NCI-H69 (cell line): ENCODE measurements at places on chromosomes 11 and 22.

DNA sequence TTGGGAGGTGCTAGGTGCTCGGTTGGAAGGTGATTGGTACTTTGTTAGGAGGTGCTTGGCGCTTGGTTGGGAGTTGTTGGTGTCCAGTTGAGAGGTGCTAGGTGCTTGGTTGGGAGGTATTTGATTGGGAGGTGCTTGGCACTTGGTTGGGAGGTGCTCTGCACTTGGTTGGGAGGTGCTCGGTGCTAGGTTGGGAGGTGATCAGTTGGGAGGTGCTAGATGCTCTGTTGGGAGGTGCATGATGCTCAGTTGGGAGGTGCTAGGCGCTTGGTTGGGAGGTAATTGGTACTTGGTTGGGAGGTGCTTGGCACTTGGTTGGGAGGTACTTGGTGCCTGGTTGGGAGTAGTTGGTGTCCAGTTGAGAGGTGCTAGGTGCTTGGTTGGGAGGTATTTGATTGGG is 40.2 kb downstream of the LRP5 start:
- DNase-seq, result no peak

DNA sequence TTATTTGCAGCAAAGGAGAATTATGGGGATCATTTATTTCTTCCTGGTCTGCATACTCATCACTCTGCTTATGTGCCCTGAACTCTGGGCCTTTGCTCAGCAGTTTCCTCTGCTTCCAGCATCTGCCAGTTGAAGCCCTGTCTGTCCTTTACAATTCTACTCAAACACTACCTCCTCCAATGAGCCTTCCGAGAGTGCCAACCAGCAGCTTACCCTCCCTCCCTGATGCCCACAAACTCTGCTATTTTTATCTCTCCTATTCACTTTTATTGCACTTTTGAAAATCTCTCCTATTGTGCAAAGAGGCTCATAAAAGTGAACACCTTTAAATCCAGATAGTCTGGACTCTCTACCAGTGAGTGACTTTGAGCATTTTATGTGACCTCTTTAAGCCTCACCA is 3.6 kb upstream of the ME3 start:
- DNase-seq, result no peak

DNA sequence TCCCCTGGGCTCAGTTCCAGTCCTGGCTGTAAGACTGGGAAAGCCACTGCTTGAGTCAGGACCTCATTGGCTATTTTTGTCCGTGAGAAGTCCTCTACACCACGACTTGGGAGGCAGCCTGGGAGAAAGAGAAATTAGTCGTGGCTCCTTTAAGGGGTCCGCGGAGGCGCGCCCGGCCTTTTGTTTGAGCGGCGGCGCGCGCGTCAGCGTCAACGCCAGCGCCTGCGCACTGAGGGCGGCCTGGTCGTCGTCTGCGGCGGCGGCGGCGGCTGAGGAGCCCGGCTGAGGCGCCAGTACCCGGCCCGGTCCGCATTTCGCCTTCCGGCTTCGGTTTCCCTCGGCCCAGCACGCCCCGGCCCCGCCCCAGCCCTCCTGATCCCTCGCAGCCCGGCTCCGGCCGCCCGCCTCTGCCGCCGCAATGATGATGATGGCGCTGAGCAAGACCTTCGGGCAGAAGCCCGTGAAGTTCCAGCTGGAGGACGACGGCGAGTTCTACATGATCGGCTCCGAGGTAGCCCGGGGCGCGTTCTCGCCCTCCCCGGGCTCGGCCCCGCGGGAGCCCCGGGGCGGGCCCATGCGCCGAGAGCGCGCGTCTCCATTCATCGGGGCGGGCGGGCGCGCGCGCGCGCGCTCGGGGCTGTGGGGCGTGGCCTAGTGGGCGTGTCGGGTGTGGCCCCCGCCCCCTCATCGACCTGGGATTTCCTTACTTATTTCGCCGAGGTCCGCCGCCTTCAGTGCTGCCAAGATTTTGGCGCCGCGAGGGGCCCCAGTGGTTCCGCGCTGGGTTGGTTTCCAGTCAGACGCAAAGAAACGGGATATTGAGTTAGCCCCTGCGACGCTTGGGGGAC is at the start of gene SMARCB1:
SMARCB1 (plus strand) TSS at position 215 of the 848 bp plus-strand sequence; CDS start at position 419, 204 bp downstream.
- peak; percentile 95 for DNase-seq

DNA sequence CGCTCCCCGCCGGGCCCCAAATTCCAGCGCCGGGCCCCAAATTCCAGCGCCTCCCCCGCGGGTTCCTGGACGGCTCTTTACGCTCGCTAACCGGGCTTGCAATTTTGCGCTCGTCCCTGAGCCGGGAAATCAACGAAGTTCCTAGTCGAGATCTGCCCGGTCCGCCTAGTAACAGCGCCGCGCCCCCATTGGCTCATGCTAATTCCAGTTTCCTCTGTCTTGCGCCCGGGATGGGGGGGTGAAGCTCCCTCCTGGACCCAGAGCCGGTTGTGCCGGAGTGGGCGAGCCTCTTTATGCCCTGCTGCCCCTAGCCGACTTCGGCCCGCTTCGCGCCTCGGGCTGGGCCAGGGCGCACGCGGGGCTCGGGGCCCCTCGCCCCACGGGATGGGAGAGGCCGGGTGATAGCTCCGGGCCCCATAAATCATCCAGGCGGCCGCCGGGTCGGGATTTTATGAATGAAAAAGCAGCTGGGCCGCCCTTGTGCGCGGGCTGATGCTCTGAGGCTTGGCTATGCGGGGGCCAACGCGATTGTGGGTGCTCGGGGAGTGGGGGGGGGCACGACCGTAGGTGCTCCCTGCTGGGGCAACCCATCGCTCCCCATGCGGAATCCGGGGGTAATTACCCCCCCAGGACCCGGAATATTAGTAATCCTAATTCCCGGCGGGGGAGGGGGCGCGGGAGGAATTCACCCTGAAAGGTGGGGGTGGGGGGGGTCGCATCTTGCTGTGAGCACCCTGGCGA is 1.8 kb upstream of the CCND1 start:
- peak; percentile 95 for DNase-seq

- no peak for DNase-seq
Observed at GRCh38 chr11:1447845-1448825, 38.4 kb downstream of the MOB2 start.

DNA sequence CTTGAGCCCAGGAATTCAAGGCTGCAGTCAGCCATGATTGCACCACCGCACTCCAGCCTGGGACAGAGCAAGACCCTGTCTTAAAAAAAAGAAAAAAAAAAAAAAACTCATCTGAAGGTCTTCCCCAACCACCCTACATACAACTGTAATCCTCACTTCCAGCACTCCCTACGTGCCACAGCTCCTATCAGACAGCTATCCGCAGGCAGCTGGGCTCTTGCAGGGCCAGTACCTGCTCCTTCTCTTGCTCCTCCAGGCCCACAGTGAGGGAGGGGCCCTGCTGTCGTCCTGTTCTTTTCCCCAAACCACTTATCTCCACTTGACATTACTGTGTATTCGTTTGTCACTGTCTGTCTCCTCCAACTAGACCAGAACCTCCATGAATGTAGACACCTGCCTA is 156.1 kb upstream of the NECTIN1 start:
- no peak for DNase-seq

DNA sequence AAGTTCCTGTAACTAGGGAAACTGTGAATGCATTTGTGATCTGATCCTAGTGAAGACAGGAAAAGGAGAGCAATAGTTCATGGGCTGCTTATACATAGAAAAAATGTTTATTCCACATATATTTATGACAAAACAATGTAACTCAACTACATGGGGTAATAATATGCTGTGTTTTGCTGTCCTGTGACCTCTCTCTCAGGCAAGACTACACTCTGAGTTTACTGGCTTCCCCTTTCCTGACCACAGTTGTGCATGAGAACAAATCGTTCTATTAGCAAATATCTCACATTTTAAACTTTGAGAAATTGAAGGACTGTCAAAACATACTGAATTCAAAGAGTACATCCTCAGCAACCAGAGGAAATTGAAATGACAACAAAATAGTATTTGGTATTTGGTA is 161.9 kb upstream of the TRPC6 start:
- no peak for DNase-seq

DNA sequence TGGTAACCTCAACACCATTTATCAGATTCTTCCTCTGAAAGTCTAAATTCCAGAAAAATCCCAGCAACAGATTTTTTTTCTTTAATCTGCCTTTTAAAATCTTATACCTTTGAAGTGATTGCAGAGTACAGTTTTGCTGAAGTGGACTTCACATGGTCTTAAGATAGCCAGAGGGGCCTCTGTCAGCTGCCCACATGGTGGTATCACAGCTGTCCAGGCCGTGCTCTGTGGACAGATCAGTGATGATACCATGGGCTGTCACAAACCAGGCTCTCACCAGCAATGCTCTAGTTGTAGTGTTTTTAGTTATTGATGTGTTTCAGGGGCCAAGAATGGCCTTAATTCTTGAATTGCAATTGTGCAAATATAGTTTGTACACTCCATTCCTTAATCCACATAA is 44.0 kb downstream of the PARVA start:
- no peak for DNase-seq

GRCh38 chr22:48705917-48706605 is 1121.6 kb downstream of the BRD1 start:
- no peak for DNase-seq

DNA sequence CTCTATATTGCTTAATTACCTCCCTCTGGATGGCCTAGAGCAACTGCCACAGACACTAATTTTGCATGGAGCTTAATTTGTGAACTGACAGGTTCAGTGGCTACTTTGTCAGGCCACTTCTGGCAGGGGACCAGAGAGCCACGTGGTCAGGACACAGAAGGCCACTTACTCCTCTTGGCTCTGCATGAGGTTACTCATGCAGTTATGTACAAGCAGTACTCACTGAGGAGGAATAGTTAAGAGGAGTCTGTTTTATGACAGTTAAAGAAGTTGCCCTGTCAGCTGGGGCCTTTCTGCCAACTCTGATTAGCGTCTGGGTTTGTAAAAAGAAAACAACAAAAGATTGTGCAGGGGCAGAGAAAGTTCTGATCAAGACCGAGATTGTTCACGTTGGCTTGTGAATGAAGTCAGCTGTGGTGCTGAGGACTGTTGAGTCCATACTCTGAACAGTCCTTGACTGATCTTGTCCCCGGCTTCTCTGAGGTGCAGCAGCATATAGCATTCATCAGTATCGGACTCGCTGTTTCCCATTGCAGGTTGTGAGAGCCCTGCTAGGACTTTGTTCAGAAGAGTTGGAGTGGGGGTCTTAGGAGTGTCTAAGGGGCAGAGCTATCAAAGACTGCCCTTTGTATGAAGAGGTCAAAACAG is 41.4 kb downstream of the PPFIBP2 start:
- peak; percentile 82 for DNase-seq

DNA sequence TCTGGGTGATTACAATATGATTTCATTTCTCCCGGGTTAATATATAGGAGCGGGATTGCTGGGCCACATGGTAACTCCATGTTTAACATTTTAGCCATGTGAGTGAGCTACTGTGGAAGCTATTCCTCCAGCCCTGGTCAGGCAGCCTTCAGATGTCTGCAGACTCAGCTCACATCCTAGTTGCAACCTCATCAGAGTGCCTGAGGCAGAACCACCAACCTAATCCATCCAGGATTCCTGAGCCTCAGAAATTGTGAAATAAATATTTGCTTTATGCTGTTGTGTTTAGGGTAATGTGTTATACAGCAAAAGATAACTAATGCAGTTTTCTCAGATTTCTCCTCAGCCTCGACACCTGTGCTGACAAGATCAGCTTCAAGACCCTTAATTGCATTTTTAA is 676.8 kb downstream of the OPCML start:
- no peak for DNase-seq

GRCh38 chr11:73389134-73389525 is 12.9 kb downstream of the RELT start:
- no peak for DNase-seq

DNA sequence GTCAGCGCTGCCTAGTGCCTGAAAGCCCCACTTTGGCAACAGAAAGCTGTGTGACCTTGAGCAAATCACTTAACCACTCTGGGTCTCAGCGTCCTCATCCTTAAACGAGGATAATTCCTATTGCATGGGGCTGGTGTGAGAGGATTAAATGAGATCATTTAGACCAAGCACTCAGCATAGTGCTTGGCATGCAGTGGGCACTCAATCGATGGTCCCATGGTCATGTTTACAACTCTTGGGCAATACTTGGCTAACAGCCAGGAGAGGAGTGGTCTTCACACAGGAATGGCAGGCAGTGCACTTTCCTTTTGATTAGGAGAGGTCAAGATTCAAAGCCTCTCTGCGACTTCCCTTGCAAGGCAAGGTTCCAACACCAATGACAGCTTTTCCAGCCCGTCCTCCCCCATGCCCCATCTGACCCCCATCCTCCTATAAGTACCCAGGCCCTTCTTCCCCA is 14.1 kb downstream of the TNKS1BP1 start:
- peak; percentile 41 for DNase-seq

GRCh38 chr11:128513915-128514681 is 73.3 kb downstream of the ETS1 start:
- DNase-seq, result no peak

GRCh38 chr11:84790849-84791427 is 836.2 kb downstream of the DLG2 start:
- DNase-seq, result no peak

DNA sequence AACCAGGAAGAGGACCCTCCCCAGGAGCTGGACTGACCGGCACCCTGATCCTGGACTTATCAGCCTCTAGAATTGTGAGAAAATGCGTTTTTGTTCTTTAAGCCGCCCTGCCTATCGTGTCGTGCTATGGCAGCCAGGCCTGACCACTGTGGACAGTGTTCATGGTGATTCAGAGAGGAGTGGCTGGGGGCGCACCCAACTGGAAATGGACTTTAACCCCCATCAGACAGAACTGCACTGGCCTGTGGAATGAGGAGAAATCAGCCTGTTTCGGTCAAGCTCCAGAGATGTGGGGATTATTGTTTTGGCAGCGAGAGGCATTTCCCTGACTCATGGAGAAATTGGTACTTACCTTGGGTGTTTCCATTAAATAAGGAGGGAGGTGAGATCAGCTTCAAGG is 1437.8 kb downstream of the BRD1 start:
- no peak for DNase-seq

DNA sequence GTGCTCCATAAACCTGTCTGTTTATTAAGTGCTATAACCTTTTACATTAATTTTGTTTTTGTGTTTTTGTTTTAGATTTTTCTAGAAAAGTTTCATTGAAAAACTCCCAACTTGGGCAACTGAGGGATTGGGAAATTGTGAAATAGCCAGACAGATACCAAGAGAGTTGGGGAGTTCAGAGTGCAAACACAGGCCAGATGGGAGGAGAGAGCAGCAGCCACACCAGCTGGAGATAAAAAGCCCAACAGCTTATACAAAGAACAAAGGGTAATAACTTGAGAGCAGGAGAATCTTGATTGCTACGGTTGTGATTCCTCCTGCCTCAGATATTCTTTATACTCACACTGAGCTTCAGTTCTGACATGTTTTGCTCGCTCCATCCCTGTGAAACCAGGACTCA is 1642.2 kb downstream of the LRRC4C start:
- no peak for DNase-seq
